COLO829 (cell line): ENCODE measurements at places on chromosomes 12 and 14.

GRCh38 chr12:132353811-132354210 is 24.4 kb upstream of the GALNT9 start:
- DNase-seq, result no peak

DNA sequence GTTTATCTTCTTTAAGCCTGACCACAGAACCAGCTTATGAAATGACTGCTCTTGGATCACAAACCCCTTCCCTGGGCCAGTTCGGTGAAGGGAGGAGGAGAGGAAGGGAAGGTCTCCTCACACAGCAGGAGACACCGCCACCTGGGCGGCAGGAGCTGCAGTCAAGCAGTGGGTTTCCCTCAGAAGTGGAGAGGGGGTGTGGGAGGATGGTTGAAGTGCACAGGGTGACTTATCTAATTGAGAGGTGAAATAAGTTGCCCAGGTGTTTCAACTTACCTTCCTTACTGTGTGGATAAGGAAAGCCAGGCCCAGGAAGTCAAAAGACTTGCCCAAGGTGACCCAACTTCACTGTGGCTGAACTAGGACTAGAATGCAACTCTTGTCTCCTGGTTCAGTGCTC is 106.8 kb downstream of the EGLN3 start:
- no peak for DNase-seq

- DNase-seq, result no peak
These were observed 55.2 kb downstream of the GALNT4 start for GRCh38 chr12:89469361-89469760.

GRCh38 chr14:51823706-51824105 is 36.7 kb upstream of the GNG2 start:
- no peak for DNase-seq

DNA sequence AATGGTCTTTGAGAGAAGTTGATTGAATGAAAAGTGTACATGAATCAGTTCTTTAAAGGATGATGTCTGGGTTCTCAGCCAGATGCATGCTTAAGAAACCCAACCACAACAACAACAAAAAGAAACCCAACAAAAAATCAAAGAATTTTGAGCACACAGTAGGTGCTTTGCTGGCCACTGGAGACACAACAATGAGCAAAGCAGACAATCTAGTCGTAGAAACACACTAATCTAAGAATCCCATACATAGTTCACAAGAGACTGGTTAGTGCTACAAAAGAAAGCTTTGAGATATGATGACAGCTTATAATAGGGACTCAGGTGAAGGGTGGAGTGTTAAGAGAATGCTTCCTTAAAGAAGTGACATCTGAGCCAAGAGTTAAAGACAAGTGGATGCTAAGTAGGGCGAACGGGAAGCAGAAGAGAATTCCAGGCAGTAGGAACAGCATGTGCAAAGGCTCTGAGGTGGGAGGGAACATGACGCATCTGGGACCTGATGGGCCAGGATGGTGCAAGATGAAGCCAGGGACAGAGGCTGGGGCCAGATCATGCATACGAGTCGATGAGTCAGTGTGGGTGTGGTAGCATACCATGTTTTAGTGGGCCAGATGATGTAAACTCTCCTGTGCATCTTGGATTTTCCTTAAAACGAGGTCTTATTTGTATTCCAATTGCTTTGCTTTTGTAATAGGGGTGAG is 4.6 kb upstream of the HIP1R start:
- DNase-seq, result no peak

GRCh38 chr12:3179731-3180130 is 102.6 kb downstream of the TSPAN9 start:
- DNase-seq, result no peak

- no peak for DNase-seq
These were observed 2.8 kb upstream of the SLC48A1 start for GRCh38 chr12:47770086-47770726.

DNA sequence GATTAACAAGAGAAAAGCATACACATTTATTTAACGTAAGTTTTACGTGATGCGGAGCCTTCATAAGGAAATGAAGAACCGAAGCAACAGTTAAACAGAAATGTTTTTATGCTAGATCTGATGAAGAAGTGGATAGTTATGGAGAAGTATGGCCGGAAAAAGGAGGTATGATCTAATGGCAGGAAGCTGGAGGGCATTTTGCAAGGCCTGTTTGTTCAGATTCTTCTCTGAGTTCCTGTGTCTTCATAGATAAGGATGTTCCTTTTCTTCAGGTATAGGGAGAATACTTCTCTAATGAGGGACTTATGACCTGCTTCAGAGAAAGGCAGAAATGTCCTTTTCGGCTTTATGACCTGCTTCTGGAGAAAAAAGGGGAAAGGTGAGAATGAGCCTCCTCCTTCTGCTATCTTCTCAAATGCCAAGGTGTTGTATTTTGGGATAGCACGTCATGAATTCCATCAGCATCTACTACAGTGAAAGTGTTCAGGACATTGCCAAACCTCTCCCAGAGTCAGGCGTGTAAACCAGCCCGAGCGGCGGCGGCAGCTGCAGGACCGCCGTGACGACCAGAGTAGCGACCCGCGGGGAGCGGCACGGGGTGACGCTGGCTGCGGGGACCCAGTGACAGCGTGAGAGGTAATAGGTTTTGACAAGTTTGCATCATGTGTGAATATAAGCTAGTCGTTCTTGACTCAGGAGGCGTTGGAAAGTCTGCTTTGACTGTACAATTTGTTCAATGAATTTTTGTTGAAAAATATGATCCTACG is 33.7 kb upstream of the SGPP1 start:
- DNase-seq, result no peak

GRCh38 chr14:23530375-23531055 is 21.1 kb downstream of the ZFHX2 start:
- DNase-seq, result no peak

- no peak for DNase-seq
These were observed 49.3 kb downstream of the C14orf132 start for GRCh38 chr14:96088481-96088880.

GRCh38 chr12:6341417-6342139 is at the start of gene TNFRSF1A:
TSS of gene TNFRSF1A (minus strand) at chr12:6342076. CDS start at chr12:6341814, 262 bp downstream.
- DNase-seq, result peak; percentile 63

- no peak for DNase-seq
These were observed 404.7 kb upstream of the SEL1L start for GRCh38 chr14:81938341-81938740.

GRCh38 chr12:8065991-8066594 is at the start of gene C3AR1:
TSS of gene C3AR1 (minus strand) at chr12:8066359. CDS start at chr12:8060185, 6,174 bp downstream.
- peak; percentile 75 for DNase-seq

DNA sequence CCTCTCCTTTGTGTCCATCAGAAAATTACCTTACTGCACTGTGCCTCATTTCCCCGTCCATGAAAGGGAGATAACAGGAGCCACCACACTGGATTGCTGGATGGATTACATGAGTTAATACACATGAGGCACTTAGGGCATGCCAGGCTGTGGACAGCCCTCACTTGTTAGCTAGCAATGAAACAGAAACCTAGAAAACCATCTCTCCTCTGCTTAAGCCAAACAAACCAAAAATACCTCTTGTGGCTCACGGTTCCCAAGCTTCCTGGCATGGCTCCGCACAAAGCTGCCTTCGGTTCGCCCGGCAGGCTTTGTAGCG is 660 bp upstream of the HCFC2 start:
- no peak for DNase-seq

DNA sequence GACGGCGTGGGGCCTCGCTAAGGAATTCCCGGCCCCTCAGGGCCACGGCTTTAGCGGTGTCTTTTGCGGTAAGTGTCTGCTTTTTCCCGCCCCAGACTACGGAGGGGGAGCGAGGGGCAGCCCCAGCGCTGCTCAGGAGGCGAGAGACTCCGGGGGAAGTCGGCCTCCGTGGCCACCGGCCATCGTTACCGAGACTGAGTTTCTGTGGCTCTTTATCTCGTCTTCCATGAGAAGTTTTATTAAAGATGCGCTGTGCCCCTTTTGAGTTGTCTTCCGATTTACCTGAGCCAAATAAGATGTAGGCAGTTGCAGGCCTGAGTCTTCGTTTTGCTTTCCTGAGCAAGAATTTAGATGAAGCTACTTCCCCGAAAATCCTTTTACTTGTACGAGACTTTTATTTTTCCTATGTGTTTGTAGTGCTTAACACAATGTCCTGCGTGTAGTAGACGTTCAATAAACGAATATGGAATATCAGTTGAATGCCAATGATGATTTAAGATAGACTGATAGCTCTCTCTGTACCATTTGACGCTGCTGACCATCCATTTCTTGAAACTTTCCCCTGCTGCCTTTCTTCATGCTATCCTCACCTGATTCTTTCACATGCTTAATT is 462 bp downstream of the SRP54 start:
- DNase-seq, result no peak

DNA sequence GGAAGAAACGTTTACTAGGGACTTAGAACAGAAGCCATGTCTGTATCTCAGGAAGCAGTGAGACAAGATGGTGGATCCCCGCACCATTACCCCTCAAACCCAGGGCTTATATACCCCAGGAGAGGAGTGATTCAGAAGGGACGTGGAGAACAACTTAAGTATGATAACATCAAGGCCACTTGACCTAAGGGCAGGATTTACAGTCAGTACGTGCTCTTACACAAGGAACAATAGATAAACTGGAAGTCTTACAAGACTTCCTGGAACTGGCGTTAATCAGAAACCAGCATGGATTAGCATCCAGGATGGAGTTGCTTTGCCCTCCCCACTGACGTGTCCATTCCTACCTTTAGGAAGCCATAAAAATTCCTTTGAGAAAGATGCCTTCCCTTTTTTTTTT is 8.6 kb upstream of the ETFBKMT start:
- no peak for DNase-seq

GRCh38 chr14:51719955-51720354 is 68.2 kb downstream of the FRMD6 start:
- DNase-seq, result no peak

DNA sequence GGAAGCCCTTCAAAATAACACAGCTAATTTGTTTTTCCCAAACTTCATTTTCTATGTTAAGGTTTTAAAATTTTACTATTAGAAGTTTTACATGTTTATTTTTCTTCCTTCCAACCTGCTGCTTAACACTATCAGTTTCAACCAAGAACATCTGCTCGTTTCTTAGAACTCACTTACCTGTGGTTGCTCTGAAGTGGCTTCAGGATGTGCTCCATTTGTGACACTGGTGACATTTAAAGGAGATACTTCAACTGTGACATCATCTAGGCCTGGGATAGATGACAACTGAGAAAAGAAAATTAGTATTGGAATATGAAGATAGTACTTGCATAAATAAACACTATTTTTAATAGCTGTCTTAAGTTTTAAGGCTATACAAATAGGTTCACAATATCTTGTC is 17.9 kb downstream of the WASHC3 start:
- no peak for DNase-seq
